ENCODE measurements at places on chromosomes 7 and 10. TPM values are rescaled to one million over a fixed set of nuclear protein-coding genes. Genes with fewer than 3 reads are reported as not detected.

DNA sequence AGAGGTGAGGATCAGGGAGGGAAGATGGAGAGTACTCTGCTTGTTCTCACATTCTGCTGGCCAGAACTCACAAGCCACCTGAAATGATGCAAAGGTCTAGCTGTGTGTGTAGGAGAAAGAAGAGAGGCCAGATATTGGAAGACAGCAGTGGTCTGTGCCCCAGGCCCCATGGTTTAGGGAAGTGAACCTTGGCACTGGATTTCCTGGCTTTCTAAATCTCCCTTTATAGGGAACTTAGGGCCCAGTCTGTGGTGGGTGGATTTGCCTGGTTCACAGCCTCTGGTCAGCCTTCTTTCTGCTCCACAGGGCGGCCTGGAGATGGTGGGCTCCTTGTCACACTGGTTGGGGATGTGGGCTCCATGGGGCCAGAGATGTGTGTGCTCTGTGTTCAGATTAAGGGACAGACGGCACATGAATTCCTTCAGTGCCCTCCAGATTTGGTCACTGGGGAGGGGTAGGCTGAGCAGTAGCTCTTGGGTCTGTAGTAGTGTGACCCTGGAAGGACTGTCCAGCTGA, 9.5 kb upstream of the SH2D4B start:
- no peak for DNase-seq

GRCh38 chr7:41378156-41378555, 324.7 kb downstream of the INHBA start:
- DNase-seq, result no peak

CLRN3 gene
- 0.39 TPM for total RNA-seq

DNA sequence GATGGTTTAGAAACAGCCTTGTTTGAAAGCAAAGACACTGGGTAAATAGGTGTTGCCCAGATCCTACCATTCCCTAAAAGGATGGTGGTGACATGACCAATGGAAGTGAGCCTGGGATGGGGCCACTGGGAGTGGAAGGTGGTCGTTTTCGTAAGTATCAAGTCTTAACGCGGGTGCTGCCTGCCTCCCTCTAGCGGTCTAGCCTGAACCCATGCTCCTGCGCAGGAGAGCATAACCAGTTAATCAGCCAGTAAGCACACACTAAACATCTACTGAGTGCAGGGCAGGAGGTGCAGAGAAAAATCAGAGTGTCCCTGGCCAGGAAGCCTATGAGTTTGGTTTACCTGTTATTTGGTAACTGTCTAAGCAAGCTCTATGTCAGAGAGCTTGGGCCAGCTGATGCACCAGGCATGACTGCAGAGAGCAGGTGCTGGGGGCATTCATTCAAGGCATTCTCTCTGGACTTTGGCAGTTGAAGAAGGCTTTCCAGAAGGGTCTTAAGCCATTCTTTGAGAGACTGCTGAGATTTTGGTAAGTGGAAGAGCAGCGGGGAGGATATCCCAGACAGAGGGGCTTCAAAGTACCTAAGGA, 930 bp downstream of the GARIN1A start:
- peak; percentile 12 for DNase-seq

GRCh38 chr7:158266426-158266816, 321.2 kb downstream of the PTPRN2 start:
- no peak for DNase-seq

DNA sequence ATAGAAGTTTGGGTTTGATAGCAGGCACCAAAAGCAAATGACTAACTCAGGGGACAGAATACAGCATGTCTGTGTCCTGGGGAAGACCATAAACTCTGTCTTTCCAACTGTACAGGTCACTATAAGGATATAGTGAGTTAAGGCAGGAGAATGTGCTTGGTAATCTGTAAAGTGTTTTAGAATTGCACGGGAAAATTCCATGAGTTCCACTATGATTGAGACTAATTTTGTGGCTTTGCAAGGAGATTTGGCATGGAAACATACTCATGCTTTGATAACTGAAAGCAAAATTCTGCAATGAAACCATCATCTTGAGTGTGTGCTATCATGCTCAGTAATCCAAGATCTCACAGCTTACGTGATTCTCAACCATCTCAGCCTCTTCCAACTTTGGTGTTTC, 152.6 kb downstream of the PKD1L1 start:
- DNase-seq, result no peak

- DNase-seq, result no peak
Measured at GRCh38 chr10:609262-609658, 80.2 kb downstream of the DIP2C start.

SLC25A13 gene
- 19.3 TPM for total RNA-seq

DNA sequence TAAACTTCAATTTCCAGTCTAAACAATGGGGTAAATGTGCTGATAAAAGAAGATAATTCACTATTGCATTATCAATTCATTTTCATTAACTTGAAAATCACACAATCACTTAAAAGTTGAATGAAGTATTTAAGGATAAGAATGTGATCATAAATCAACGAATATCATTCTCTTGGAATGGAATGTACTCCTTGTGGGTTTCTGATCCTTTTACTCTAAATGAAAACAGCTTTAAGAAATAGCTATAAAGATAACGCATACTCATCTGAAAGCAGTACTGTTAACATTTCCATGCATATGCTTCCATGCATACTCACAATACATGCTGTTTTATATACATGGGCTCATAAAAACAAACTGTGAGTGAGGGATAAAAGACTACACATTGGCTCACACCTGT, 108.8 kb downstream of the ATE1 start:
- DNase-seq, result no peak

DNA sequence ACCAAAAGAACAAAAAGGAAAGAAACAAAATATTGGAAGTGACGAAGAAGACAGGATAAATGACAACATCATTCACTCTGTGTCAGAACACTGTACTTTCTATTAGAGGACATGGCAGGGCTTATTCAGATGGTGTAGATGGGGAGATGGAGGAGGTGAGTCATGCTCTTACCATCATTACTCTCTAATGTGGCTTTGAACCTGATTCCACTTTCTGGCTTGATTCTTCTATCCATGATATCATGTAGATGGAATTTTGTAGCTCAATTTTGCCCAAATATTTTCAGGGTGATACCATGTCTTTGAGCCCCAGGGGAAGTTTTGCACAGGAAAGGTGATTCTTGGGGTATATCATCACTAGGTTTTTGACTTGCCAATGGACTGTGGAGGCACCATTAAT, 91.7 kb downstream of the CFAP58 start:
- DNase-seq, result no peak

Measured in HCT116 (cell line).